Stimulated activated CD8-positive, alpha-beta memory T cell treated with anti-CD3 and anti-CD28 coated beads, Interleukin-4, amount 100 ng/mL, for 1 hour (primary cell): ENCODE measurements at places on chromosomes 7 and 10.

DNA sequence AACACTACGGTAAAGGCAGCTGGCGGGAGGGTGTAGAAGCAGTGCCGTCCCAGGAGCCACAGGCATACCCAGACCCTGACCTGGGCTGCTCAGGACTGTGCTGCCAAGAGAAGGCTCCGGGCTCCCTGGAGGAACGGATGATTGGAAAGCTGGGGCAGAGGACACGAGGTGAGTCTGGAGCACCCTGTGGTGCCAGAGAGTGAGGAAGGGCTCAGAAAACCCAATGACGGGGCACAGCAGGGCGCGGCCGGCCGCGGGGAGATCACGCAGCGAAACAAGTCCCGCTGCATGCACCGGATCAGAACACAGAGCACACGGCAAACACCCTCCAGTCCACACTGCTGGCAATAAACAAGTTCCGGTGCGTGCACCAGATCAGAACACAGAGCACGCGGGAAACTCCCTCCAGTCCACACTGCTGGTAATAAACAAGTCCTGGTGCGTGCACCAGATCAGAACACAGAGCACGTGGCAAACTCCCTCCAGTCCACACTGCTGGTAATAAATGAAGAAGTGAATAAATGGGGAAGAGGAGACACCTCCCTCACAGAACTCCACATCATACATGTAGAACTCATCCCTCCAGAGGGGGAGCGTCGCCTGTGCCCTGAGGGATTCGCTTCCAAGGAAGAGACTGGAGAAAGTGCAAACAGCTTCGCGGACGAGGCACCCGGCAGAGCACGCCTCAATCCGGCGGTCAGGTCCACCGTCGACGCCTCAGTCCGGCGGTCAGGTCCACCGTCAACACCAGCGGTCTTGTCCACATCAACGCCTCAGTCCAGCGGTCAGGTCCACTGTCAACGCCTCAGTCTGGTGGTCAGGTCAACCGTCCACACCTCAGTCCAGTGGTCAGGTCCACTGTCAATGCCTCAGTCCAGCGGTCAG is 265.0 kb downstream of the MAD1L1 start:
- no peak for DNase-seq

DNA sequence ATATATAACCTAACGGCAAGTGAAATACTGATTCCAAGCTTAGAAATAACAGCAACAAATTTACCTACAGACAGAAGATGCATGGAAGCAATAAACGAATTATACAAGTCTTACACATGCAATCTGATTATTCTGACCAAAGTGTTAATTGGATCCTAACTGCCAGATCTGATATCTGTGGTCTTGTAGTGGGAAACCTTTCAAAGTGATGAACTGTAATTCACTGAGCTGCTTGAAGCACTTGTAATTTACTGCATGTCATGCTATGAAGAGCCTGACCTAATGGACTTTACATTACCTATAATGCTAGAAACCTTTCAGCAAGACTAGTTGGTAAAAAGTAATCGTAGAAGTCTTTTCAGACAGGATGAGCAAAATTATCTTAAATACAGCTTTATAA is 205.6 kb downstream of the FOXP2 start:
- DNase-seq: no peak

GRCh38 chr7:8228766-8229674 is 32.9 kb downstream of the ICA1 start:
- DNase-seq: no peak

DNA sequence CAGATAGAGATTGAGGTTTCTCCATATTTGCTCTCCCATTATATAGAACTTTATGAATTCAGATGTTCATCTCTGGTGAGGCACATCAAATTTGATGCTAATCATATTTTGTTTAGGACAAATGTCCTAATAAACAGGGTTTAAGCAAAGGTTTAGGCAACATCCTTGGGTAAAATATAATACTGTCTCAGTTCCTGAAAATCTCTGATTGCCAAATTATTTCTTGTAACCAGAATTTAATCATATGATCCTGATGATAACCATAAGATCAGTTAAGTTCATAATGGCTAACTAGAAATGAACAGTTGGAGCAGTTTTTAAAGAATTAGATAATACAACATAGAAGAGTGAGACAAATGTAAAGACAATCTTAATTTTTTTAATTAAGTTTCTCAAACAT is 18.6 kb downstream of the CUTC start:
- DNase-seq: no peak

DNA sequence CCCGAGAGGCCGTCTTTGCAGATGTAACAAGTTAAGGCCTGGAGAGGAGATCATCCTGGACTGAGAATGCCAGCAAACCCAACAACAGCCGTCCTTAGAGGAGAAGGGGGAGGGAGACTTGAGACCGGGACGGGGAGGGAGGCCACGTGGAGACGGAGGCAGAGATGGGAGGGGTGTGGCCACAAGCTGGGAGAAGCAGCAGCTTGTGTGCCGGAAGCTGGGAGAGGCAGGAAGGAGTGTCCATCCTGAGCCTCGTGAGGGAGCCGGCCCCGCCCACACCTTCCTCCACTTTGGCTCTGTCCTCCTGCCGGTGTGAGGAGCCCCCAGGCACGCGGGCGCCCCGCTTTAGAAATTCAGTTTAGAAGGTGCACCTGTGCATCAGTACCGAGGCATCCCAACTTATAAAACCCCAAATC is 95.7 kb downstream of the DNAJB6 start:
- DNase-seq: no peak

- no peak for DNase-seq
Observed at GRCh38 chr10:108894402-108895301, 1028.7 kb downstream of the XPNPEP1 start.

GRCh38 chr10:83165265-83165664 is 974.0 kb upstream of the GHITM start:
- no peak for DNase-seq

DNA sequence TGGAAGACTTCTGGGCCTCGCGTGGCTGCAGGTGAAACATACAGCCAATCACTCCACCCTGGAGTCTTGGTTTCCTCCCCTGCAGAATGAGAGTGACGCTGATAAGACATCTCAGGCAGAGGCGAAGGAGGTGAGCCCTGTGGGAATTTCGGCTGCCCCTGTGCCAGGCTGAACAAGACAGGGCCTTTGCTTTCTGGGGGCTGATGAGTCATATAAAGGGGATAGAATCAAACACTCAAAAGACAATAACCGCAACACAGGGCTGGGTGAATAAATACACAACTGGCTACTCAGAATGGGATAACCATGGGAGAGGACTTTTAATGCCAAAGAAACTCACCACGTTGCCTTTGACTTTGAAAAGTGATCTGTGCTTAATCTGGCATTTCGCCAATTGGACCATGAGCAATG is 143.8 kb downstream of the KCNMA1 start:
- DNase-seq: no peak

DNA sequence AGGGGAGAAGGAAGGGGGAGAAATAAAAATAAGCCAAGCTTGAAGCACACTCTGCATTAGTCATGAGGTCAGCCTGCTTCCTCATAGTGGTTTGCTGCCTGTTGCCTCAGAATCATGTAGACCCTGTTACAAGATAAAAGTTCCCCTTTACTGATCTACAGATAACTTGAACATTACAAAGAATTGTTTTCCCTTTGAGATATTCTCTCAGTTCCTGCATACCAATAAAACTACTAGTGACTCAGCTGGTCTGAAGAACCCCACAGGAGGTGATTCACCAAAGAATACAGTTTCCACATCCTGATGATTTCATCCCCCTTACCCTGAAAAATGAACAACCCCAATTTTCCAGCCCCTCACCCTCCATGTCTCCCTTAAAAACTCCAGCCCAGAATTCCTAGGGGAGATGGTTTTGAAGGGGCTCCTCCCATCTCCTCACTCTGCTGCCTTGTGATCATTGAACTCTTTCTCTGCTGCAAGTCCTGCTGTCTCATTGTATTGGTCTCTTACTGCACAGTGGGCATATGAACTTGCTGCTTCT is 31.5 kb upstream of the NRP1 start:
- no peak for DNase-seq

GRCh38 chr7:27899601-27900000 is 159.6 kb downstream of the TAX1BP1 start:
- DNase-seq: no peak

DNA sequence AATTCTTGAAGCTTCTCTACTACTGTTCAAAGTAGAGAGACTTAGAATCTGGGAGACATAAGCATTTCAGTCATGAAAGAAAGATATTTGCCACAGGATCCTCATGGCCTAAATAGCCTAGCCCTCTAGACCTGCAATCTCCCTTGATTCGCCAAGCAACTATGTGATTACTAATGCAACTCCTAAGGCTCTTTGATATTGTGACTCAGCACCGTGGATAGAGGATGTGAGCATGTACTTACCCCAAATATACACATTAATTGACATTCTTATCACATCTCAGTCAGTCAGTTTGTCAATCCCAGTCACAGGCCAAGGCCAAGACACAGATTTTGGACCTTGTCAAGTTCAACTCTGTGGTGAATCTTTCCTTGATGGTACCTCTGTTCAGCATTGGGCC is 42.6 kb downstream of the GPR37 start:
- DNase-seq: no peak

GRCh38 chr7:70634071-70634470 is 497.9 kb upstream of the GALNT17 start:
- DNase-seq: no peak

DNA sequence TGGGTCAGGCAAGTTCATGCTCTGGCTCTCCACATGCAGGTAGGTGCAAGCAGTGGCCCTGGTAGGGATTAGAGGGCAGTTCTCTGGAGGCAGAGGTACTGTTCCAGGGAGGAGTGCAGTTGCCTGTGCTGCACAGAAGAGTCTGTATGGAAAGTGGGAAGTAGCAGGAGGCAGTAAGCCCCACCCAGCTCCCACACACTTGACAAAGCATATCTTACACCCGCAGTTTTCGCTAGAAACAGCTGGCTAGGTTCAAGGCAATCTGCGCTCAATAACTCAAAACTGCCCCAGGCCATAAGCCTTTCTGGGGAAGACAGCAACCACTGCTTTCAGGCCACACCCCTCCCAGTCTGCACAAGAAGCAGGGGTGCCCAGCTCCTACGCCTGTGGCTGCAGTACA is 33.1 kb upstream of the ARMC3 start:
- no peak for DNase-seq

GRCh38 chr7:93120592-93121549 is 3.1 kb upstream of the SAMD9 start:
- no peak for DNase-seq
